ENCODE measurements at places on chromosomes 12 and 14.

DNA sequence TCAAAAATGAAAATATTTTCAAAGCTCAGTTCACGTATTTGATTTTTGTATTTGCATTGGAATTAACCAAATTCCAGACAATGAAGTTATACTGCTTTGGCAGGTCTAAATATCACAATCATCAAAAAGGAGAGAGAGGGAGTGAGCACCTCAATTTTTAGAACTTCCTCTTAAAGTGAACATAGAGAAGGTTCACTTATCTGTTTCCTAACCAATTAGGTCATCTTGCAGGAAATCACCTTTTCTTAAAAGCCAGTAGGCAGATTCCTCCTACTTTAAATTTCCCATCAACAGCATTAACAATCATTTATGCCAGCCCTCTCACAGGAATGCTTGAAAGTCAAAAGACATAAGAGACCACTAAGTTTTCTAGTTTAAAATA lies 388.7 kb downstream of the ZFP36L1 start:
- DNase-seq, result no peak

DNA sequence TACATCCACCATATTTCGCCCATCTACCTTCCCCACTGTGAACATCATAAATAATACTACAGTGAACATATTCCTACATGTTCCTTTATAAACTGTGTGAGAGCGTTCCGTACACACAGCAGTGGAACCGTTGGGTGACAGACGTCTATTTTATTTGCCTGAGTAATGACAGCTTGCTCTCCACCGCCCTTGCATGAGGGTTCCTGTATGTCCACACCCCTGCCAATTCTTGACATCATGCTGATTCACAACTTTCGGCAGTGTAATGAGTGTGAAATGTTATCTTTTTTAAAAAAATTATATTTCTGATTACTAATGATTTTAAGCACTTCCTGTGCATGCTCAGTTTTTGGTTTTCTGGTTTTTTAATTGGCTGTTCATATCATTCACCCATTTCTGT lies 4.3 kb upstream of the RAD52 start:
- no peak for DNase-seq

DNA sequence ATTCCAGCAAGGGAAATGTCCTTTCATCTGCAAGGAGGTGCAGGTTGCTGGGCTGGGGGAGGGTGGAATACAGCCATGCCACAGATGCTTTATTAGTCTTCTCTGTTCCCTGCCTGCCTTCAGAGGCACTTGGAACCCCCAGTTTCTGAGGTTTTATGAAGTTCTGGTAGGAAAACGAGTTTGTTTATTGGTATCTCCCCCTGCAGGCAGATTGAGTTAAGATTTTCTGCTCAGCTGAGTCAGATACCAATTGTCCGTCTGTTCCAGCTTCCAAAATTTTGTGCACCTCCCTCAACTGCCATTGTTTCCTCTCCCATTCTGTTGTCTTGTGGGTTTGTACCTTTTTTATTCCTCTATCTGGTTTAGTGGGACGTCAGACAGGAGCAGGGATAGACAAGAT lies 155.6 kb downstream of the ETV6 start:
- no peak for DNase-seq

DNA sequence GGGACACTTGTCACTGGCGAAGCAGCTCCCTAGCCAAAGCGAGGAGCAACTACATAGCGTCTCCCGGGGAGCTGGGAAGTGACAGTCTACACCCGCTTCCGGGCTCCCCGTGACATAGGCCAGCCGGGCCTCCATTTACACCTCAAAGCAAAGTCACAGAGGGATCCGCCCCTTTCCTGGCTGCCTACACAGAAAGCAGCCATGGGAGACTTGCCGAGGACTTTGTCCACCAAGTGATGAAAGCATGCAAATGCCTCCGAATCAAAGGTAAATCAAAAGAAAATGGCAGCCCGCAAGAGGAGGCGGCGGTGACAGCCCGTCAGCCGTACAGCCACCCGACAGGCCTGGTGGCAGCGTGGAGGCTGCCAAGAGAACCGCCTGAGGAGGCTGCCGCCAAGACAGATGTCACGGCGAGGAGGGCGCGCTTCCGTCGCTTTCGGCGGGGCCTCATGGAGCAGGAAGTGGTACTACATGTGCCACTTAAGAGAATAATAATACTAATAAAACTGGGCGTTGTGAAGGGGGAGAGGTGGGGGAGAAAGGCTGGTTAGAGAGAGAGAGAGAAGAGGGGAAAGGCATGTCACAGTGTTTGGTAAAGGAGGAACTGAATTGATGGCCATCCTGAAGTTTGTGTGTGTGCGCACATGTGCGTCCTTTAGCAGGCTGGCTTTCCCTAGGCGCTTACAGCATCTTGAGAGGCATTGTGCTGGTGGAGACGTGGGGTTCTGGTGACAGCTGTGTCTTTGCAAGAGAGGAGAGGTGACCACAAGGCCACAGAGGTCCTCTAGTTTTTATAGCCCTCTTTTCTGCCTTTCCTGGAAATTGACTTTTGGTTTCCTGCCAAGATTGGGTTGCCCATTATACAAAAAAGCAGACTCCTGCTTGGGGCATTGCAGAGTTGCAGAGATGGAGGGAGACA lies 661.7 kb downstream of the VRK1 start:
- no peak for DNase-seq

DNA sequence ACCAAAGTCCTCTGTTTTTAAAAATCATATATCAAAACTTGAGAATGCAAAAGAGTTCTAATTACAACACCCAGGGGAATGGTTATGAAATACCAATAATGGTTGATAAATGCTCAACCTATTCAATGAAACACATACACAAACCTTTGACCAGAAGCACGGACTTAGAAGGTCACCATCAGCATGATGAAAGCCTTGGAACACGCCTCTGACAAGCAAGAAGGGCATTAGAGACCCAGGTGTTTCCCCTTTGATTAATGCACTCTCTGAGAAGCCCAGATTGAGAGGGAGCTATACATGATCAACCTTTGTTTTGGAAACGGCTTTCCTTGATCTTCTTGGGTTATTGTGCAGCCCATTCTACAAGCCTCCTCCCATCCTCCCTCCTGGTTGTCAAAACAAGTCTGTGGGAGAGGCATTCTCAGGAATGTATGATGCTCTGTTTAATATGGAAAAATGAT lies 69.0 kb downstream of the ZFP36L1 start:
- no peak for DNase-seq

DNA sequence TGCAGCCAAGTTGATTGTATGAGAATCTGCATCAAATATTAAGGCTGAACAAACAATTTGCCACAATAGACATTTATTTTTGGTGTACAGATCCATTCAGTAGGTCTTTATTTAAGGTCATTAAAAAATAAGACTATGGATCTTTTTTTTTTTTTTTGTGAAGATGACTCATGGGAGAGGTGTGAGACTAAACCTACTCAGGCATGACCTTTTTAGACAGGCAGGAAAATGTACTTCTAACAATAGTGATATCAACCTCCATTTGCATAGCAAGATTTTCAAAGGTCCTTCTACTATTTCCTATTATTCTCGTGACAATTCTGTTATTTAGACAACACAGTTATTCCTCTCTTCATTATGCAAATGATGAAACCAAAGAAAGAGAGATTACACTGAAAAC lies 39.9 kb upstream of the PTPRR start:
- DNase-seq, result no peak

DNA sequence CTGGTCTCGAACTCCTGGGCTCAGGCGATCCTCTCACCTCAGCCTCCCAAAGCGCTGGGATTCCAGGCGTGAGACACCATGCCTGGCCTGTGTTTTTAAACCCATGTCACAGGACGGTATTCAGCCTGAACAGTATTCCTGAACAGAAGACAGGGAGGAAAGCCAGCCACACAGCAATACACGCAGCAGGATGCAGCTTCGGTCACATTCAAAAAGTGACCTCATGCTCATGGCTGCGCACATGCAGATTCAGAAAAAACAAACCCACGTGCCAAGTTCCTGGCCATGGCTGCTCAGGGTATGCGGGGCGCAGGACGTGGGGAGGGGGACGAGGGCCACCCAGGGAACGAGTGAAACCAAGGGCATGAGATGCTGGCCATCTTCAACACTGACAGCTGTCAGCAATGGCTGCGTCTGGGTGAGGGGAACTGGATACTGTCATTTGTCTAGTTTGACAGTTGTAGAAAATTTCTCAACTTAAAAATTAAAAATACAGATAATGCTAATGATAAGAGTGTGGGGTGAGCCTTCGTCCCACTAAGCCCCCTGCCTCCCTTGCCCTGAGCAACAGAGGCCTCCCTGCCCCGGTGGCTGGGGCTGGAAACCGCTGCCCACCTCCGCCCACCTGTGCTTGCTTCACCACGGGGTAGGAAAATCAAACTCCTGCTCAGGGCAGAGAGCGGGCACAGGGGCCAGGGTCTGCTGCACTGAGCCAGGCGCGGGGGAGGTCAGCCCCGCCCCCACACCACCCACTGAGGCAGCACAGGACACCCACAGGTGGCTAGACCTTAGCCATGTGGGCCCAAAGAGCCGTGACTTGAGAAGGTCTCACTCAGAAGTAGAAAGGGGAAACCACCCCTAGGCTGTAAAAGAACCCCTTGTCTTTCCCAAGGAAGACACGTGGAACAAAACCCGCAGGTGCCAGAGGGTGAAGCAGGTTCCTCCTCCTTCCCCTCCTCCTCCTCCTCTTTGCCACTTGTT lies 84.2 kb downstream of the SCARB1 start:
- no peak for DNase-seq

DNA sequence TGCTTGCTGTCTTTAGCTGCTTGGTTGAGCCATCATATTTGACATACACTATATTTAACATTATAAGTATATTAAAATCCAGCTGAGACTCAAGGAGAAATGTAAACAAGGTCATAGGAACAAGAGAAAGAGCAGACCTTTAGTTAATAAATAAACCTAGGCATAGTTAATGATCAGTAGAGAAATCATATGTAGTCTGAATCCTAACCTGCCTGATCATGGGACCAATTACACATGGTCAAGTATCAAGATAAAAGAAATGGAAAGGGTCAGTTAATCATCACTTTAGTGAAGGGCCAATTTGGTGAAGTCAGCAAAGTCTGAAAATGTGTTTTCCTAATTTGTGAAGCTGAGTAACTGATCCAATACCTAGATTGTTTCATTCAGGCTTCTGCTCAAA lies 7.5 kb downstream of the RNF212B start:
- DNase-seq, result no peak

- no peak for DNase-seq
Observed at GRCh38 chr12:26572137-26572536, 260.9 kb downstream of the ITPR2 start.

DNA sequence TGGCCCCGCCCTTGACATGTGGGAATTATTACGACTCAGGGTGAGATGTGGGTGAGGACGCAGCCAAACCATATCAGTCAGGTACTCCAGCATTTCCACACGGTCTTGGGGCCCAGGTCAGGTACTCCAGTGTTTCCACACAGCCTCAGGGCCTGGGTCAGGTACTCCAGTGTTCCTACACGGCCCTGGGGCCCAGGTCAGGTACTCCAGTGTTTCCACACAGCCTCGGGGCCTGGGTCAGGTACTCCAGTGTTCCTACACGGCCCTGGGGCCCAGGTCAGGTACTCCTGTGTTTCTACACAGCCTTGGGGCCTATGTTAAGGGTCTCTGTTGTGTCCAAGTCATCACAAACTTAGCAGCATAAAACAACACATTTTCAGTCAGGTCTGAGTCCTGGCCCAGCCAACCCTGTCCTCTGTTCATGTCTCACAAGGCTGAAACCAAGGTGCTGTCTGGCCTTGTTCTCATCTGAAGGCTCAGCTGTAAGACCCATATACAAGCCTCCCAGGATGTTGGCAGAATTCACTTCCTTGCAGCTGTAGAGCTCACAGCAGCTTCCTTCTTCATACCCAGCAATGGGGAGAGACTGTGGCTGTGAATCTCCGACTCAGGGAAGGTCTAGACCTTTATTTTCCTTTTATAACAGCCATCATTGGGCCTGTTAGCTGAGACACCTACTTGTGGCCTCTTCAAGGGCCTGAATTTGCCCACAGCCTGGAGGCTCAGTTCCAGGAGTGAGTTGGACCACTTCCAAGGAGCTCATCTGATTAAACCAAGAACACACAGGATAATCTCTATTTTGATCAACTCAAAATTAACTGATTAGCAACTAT lies 107.6 kb upstream of the SFSWAP start:
- no peak for DNase-seq

DNA sequence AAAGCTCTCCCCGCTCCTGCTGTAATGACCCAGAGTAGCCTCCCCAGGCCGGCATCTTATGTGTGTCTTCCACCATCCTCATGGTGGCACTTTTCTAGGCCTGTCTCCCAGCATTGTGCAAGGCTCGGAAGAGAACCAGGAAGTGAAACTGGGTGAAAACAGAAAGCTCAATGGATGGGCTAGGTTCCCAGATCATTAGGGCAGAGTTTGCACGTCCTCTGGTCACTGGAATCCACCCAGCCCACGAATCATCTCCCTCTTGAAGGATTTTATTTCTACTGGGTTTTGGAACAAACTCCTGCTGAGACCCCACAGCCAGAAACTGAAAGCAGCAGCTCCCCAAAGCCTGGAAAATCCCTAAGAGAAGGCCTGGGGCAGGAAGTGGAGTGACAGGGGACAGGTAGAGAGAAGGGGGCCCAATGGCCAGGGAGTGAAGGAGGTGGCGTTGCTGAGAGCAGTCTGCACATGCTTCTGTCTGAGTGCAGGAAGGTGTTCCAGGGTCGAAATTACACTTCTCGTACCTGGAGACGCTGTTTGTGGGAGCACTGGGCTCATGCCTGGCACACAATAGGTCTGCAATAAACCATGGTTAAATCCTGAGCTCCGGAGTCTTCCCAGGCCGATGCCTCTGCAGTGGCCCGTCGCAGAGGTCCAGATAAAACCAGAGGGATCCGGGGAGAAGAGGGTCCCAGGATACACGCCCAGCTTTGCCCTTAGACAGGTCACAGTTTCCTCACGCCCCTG lies 15.6 kb downstream of the ACVRL1 start:
- no peak for DNase-seq

GRCh38 chr12:54356228-54356627 lies 8.1 kb downstream of the GPR84 start:
- no peak for DNase-seq

GRCh38 chr14:104064003-104064402 lies 21.5 kb upstream of the ASPG start:
- no peak for DNase-seq

DNA sequence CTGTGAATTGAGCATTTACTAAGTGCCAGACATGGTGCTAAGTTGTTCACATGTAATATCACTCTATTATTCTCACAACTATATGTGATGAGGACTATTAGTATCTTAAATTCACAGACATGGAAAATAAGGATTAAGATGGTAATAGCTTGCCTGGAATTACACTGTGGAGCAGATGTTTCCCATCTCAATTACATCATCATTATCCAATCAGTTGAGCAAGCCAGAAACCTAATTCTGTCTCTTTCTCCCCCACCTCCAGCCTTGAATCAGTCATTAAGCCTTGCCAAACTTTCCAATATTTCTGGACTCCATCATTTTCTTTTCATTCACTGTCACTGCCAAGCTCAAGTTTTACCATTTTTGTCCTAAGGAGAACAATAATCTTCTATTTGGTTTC lies 287.8 kb upstream of the KITLG start:
- no peak for DNase-seq

DNA sequence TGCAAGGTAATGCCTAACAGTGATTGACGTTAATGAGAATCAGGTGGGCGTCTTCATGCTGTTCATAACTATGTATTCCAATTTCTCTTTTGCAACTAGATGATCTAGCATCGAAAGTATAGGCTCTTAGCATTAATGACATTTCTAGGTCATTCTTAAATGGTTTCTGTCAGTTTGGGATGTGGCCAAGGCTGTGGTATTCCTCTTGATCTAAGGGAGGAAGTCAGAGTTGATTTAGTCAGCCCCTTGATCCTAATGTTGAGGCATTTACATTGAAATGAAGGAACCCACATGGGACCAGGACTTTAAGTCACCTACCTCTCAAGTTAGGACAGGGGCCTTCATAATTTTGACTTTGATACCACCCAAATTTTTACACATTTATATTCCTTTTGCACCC lies 448.1 kb downstream of the NPAS3 start:
- no peak for DNase-seq

GRCh38 chr12:109027767-109028166 lies 6.9 kb upstream of the SVOP start:
- no peak for DNase-seq

Data from amniotic stem cell (primary cell).